Stimulated activated CD8-positive, alpha-beta memory T cell treated with anti-CD3 and anti-CD28 coated beads, Interleukin-15, amount 100 ng/mL, for 4 hours (primary cell): ENCODE measurements at places on chromosomes 3 and 15.

GRCh38 chr3:38136777-38137614 lies at the start of gene ACAA1:
ACAA1 (minus strand) TSS chr3:38137127; CDS start chr3:38137035, 92 bp downstream.
- peak; percentile 96 for DNase-seq

- DNase-seq = no peak
Measured at GRCh38 chr3:4979428-4980228, at the start of gene BHLHE40. BHLHE40 (plus strand) TSS chr3:4979437; CDS start chr3:4979719, 282 bp downstream.

DNA sequence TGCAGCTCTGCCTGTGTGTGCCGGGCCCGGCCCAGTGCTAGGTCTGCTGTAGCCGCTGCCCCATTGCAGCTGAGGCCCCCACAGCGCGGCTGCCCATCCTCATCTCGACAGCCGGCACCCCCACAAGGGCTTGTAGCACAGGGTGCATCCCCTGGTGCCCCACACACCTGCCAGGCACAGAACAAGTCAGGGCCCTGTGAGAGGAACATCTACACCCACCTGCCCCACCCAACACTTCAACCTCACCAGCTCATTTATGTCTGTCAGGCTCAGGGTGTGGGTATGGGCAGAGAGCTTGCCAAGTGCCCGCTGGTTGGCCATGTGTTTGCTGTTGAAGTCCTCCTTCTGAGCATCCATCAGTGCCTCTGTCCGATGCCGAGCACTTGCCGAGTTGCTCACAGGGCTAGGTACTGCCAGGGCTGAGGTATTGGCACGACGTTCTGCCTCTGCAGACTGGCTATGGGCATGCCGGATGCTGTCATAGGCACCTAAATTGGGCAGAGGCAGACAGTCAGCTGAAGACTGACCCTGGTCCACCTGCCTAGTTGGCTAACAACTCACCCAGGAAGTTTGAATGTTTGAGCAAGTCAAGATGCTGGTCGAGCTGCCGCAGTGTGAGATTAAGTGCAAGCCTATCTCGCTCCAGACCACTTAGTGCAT lies 2.4 kb upstream of the USP19 start:
- no peak for DNase-seq

DNA sequence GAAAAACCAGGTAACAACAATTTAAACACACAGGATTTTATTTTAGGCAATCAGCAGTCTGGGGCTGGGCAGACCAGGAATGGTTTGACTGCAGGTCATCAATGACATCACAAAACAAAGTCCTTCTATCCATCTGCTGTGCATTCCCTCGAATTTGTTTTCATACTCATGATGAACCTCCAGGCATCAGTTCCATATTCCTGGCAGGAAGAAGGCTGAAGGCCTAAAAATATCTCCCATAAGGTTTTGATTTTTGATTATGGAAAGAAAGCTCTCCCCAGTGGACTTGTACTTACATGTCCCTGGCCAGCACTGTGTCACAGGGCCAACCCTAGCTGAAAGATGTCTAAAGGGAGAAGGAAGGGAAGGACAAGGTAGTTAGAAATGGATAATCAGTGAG lies 107.4 kb downstream of the PEAK1 start:
- no peak for DNase-seq

DNA sequence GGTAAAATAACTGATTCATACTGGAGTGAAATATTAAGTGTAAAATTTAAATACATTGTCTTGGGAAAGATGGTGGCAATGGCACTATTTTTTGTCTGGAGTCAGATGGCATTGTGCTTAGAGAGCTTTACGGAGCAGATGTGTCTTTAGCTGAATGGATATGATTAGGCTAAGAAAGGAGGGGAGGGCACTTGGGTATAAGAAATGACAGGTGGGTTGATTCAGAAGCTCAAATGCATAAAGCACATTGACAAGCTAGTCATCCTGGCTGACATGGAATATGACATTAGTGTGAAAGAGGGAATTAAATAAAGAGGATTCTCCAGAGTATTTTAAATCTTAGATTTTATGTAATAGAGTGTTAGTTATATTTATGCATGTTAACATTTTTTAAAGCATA lies 570.1 kb upstream of the CBLB start:
- DNase-seq = no peak

GRCh38 chr3:72810063-72810462 lies 38.2 kb downstream of the SHQ1 start:
- no peak for DNase-seq
